IMR-90 (cell line): ENCODE measurements at places on chromosomes 12 and 14.
A peak's percentile ranks its signal among the peaks of the same experiment; 100 is the strongest.

DNA sequence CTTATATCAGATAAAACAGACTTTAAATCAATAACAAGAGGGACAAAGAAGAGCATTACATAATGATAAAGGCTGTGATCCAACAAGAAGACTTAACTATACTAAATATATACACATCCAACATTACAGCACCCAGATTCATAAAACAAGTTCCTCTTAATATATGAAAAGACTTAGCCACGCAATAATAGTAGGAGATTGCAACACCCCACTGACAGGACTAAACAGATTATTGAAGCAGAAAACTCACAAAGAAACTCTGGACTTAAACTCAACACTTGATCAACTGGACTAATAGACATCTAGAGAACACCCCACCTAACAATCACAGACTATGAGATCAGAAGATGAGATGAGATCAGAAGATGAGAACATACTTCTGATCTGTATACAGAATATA lies 5.7 kb upstream of the CLEC14A start:
- DNase-seq = no peak
- no peak overlapping the region for H3K27ac ChIP-seq
- no peaks in the 10 kb centered on the region for H3K27me3 ChIP-seq

DNA sequence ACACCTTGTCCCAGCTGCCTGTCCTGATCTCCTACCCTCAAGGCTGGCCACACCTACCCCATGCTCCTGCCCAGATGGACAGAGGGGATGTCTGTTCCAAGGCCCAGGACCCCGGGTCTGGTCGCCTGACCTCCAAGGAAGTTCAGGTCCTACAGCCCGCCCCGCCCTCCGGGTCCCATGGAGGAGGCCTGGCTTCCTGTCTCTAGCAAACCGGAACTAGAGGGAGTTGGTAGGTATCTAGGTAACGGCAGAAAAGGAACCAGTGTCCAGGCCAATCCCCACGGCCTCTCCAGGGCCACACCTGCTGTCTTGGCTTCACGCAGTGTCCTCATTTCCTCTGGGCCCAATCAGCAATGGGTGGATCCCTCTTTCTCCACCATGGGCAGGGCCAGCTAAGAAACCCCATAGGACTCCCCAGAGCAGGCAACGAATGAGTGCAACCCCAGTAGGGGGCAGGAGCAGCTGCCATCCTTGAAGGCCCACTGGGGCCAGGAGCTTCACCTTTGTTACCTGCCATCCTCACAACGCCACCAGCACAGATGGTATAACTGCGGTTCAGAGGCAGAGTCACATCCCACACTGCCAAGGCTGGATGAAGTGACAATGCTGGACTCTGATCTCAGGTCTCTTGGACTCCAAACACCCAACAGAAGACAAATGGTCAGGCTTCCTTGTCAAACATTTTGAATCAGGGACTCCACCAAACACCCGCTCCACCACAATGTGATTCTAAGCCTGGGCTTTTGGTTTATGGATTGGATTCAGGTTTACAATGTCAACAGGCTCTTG lies 25.1 kb upstream of the RPLP0 start:
- peak overlapping the region; percentile 12; the same call in 1 of the 2 replicates for H3K27ac ChIP-seq
- no peak overlapping the region for H3K4me3 ChIP-seq
- no peak for DNase-seq
- H3K27me3 ChIP-seq = no peaks in the 10 kb centered on the region
- H3K4me1 ChIP-seq = peaks cover 32% of the 10 kb centered on the region

GRCh38 chr12:68319988-68320623 lies 12.1 kb downstream of the MDM1 start:
- H3K4me3 ChIP-seq = no peak overlapping the region
- no peaks in the 10 kb centered on the region for H3K36me3 ChIP-seq
- H3K27me3 ChIP-seq = no peaks in the 10 kb centered on the region
- H3K27ac ChIP-seq = no peak overlapping the region

- peak overlapping the region; percentile 6; the same call in 1 of the 2 replicates for H3K27ac ChIP-seq
- DNase-seq = no peak
- peaks cover 16% of the 10 kb centered on the region for H3K4me1 ChIP-seq
Observed at GRCh38 chr12:116427200-116427930, 131.8 kb upstream of the MAP1LC3B2 start.

GRCh38 chr12:39533951-39534350 lies 85.7 kb downstream of the ABCD2 start:
- H3K4me1 ChIP-seq = no peaks in the 10 kb centered on the region
- no peaks in the 10 kb centered on the region for H3K27me3 ChIP-seq
- H3K36me3 ChIP-seq = no peaks in the 10 kb centered on the region
- H3K4me3 ChIP-seq = no peak overlapping the region
- DNase-seq = no peak
- no peak overlapping the region for H3K27ac ChIP-seq

DNA sequence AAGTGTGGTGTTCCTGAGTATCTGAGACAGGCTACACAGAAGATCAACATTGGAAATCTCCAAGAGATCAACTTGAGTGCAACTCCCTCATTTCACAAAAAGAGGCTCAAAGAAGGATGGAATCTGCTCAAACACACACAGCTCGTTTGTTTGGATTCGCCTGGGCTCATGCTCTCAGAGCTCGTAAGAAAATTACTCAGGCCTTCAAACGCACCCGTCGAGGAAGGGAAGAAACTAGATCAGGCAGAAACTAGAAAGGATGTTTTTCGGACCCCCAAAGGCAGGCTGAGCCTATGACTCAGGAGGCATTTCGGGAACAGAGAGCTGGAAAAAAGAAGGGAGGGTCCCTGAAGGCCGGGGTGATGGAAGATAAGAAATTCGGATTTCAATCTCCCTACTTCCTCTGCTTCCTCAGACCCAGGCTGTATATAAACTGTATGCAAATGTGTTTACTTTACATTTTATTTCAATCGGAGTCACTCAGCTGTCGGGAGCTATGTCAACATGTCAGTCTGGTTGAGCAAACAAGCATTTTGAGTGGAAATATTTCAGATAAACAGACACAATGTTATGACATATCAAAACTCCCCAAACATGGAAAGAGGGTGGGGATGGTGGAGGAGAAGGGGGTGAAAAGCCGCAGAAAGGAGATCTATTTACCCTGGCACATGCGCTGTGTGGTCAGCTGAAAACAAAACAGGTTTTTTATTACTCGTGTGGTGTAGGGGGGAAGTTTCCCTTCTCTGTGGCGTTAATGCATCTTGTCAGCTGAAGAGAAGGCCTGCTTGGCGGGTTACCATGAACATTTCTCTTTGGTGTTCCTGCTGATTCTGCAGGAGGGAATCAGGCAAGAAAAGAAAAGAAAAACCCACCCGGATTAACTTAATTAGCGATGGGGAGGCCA lies 129.1 kb upstream of the TBX3 start:
- H3K4me1 ChIP-seq = peaks cover 4% of the 10 kb centered on the region; the same call in 1 of the 2 replicates
- DNase-seq = peak; percentile 74
- no peaks in the 10 kb centered on the region for H3K27me3 ChIP-seq
- no peaks in the 10 kb centered on the region for H3K36me3 ChIP-seq
